ENCODE measurements at places on chromosomes 4 and X.

GRCh38 chrX:136899221-136899620 is 18.7 kb upstream of the RBMX start:
- no peak for DNase-seq

DNA sequence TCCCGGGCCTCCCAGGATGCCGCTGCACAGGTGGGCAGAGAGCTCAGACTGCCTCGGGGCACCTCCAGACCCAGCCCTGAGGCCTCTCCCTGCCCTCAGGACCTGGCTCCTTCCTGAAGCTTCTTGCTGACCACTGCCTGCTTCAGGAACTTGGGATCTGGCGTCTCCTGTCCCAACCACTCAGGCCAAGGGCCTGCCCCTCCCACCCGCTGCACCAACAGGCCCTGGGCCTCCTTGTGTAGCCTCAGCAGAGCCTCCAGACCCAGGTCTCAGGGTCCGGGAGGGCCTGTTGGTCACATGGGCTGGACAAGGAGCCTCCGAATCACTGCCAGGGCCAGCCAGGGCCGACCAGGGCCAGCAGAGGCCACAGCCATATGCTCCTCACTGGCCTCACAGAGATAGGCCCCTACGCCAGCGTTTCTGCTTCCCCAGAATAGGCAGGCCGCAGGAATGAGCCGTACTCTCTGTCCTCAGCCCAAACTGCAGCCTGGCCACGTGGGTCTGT is 2.8 kb downstream of the MXD4 start:
- DNase-seq = no peak

- DNase-seq = no peak
Observed at GRCh38 chr4:100147198-100147597, 43.1 kb downstream of the DDIT4L start.

GRCh38 chrX:25079020-25079419 is 63.3 kb upstream of the ARX start:
- DNase-seq = no peak

GRCh38 chr4:128256539-128256938 is 31.1 kb downstream of the PGRMC2 start:
- DNase-seq = no peak

DNA sequence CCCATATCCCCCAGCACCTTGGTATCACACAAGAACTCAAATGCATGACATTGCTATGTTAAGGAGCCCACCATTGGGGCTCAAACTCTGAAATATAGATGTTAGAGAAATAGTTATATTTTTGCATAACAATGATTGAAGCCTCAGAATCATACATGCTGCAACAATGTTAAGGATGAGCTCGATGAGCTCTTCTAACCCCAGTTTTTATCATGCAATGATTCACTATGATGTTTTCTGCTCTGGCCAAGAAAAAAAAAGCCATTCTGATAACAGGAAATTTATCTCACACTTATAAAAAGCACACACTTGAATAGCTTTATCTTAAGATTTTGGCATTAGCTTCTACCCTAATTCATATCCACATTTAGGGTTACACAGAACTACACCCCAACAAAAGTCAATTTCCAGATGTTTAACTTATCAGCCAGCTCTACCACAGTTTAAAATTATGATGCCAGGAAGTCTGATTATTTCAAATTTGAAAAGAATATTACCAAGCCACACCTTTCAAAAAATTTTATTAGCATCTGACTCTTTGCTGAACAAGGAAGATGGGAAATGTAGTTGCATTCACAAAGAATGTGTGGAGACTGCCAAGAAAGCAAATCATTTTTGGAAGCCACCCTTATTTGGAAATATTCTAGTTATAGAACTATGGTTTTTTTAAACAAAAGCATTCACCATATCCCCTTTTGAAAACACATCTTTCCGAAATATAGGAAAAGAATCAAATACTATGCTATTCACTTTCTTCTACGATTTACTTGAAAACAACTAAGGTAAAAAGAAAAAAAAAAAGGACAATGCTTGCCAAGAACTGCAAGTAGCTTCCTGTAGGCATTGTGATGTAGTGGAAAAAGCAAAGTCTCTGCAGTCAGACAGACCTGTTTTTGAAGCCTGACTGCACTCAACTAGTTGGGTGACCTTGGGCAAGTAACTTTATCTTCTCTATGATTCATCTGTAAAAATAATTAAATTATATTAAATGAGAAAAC is 100.8 kb upstream of the PLS3 start:
- DNase-seq = no peak

- no peak for DNase-seq
Observed at GRCh38 chr4:1684506-1685234, 557 bp upstream of the FAM53A start.

DNA sequence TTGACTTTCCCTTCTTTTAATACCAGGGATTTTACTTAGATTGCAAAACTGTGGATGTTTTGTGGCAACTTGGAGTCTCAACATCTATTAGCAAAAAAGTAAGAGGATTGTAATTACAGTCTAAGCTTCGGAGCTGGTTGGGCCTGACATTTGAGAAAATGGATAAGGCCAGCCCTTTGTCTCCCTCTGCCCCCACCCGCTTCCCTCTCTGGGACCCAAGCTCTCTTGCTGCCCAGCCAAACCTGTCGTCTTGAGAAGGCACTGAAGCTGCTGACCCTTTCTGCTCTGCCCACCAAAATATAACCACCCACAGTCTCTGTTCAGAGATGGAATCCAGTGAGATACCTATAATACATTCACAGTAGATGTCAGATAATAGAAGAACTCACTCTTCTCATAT is 49.6 kb downstream of the SHROOM3 start:
- no peak for DNase-seq

DNA sequence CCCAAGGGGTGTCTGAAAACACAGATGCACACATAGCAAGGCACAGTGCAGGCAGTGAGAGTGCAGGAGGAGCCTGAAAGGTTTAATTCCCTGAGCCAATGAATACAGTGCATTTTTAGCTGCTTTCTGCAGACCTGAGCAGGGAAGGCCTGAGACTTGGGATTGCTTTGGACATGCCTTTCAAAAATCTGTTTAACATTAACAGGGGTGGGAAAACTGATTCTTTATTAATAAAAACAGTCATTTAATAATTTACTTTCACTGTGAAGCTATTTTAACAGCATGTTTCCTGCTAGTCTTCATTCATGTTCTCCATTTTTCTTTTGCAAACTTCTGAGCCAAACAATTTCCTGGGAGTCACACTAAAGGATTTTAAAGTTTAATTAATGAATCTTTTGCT is 488.1 kb downstream of the SMARCA1 start:
- no peak for DNase-seq

GRCh38 chr4:22130741-22131140 is 182.2 kb upstream of the KCNIP4 start:
- DNase-seq = no peak

- DNase-seq = no peak
Observed at GRCh38 chr4:153560908-153561307, 94.7 kb downstream of the TMEM131L start.

DNA sequence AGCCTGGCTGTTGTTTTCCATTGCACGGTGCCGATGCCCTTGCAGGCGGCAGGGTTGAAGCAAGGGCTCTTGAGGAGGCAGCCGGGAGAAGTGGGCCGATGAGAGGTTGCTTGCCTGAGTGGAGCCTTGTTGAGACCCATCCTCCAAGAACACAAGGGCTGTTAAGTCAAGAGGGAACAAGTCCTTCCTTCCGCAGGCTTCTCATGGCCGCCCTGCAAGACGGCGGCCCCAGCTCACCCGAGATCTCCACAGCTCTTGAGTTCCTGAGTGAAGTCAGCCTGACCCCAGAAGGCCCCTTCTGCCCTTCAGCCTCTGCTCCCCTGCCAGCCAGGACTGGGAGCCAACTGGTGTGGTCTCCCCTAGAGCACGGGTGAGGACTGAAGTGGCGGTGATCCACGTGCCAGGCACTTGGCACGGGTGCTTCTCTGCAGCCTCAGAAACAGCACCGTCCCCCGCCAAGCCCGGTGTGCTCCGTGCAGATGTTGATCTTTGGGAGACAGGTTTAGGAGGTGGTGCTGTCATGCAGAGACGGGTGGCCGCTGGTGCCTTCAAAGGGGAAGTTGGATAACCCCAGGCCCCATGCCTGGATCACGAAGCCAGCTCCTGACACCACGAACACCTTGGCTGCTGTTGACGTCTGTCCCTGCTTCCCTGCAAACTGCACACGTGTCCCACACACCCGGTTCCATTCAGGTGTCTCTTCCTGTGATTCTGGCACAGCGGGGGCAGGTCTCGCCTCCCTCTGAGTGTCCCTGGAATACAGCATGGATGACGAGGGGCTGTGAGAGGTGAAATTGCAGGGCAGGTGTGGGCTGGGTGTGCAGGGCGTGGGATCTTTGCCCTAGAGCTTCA is 164.4 kb upstream of the PSAPL1 start:
- no peak for DNase-seq

DNA sequence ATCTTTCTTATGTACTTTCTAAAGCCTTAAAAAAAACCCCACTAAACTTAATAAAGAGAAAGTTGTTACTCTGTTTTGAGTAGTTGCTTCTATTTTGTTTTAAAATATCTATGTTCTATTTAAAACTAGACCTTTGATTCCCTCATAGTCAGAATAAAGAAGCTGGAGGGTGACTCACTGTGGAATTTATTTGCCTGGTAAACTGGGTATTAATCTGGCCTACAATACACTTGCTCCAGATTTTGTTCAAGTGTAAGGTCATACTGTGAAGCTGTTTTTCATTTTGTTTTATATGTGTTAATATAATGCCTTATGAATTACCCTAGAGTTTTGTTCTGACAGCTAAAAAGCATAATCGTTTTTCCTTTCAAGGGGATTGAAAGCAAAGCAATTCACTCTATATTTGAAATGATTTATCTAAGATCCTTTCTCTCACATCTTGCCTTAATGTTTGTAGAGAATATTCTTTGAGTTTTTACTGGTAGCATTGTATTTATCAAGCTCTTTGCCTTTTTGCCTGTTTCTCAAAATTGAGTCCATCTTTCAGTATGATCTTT is 277.4 kb upstream of the PITX2 start:
- DNase-seq = no peak

DNA sequence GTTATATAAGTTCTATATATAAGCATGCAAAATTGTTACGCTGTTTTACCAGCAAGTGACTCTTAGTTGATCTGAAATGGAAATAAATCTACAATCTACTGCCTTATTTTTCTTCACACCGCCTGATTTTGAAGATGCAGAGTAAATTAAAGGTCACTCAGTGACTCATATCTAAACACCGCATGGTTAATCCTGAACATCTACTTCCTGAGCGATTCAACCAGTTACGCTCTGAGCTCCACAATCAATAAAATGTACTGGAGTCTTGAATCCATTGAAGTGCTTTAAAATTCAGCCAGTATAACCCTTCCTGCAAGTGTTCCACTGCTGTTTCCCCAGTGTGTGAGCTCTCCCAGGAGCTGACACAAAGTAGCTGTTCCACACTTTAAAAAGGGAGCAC is 192.8 kb downstream of the SLC7A11 start:
- DNase-seq = no peak

GRCh38 chr4:71126719-71127118 is 133.3 kb downstream of the DCK start:
- DNase-seq = no peak

GRCh38 chrX:123408821-123409737 is 225.0 kb downstream of the GRIA3 start:
- DNase-seq = no peak

- DNase-seq = no peak
Observed at GRCh38 chr4:42234817-42235216, 82.4 kb upstream of the BEND4 start.

DNA sequence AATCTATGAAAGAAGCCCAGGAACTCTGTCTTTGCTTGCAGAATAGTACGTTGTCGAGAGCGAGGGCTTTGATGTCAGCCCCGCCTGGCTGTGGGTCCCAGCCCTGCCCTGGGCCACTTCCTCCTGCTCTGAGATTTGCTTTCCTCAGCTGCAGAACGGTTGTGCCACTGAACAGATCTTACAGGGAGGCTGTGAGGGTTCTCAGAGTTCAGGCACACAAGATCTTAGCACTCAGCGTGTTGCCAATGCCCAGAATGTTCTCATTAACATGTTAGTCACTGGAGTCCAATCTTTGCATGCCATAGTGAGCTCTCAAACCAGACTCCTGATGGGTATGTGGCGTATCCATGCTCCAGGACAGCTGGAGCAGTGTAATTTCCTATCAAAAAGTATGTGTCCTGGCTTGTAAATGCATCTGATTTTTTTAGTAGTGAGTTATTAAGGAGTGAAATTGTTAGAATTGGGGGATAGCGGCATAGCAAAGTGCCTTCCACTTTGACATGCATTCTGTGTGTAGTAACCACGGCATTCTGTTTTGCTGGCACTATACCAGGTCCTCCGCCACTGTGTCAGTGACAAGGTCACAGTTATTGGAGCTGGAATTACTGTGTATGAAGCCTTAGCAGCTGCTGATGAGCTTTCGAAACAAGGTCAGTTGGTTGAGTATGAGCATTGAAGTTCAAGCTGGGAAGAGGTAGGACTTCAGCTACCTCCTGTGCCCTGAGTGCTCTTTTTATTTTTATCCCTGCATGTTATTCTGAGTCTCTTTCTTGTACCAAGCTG is 31.6 kb downstream of the TKTL1 start:
- DNase-seq = no peak

DNA sequence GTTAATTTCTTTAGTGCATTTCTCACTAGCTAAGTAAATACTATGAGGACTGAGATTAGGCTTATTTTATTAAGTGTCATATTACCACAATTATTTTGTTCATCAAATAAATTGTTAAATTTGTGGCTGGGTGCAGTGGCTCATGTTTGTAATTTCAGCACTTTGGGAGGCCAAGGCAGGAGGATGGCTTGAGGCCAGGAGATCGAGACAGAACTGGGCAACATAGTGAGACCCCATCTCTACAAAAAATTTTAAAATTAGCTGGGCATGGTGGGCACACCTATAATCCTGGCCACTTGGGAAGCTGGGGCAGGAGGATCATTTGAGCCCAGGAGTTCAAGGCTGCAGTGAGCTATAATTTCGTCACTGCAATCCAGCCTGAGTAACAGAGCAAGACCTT is 6.8 kb downstream of the SEC24D start:
- DNase-seq = no peak

DNA sequence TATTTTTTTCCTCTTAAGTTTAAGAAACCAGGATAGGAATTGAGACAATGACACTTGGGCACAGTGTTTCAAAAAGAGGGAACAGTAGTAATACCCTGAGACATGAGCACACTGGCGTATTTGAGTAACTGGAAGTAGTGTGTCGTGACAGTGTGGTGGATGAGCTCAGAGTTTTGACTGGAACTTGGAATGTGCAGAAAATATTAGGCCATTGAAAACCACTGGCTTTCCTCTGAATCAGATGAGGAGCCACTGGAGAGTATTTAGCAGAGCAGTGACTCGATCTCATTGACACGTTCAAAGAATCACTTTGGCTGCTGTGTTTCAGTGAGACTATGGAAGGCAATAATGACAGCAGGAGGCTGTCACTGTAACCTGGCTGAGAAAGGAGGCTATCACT is 1531.2 kb downstream of the STIM2 start:
- DNase-seq = no peak

DNA sequence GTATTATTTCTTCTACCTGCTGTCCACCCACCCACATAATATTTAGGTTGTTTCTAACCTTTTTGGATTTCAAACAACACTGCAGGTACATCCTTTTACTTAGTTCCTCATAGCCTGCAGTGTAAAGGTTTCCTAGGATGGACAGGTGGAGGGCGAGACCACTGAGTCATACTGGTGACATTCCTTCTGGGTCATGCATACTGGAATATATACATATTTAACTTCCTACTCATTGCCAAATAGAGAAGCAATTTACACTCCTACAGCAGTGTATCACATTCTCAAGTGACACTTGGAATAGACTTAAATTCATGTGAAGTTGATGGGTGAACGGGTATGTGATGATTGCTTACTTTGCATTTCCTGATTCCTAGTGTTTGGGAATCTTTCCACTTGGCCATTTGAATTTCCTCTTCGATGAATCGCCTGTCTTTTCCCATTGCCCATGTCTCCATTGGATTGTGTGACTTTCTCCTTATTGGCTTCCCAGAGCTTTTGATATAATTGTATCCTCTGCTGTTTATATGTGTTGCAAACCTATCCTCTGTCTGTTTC is 8.2 kb upstream of the PPP2R2C start:
- DNase-seq = no peak
